ENCODE measurements at places on chromosomes 13 and 19.
A peak's percentile ranks its signal among the peaks of the same experiment; 100 is the strongest.

GRCh38 chr19:41883463-41883820 lies 458 bp downstream of the ARHGEF1 start:
- no peak for DNase-seq

GRCh38 chr19:50459638-50460037 lies 16.7 kb upstream of the EMC10 start:
- DNase-seq, result no peak

GRCh38 chr19:45499196-45500180 lies 1.2 kb downstream of the PPM1N start:
- peak; percentile 43 for DNase-seq

GRCh38 chr19:3690551-3691371 lies 9.5 kb downstream of the PIP5K1C start:
- DNase-seq, result no peak

GRCh38 chr19:45408121-45408520 lies 1.7 kb downstream of the POLR1G start:
- DNase-seq, result no peak

DNA sequence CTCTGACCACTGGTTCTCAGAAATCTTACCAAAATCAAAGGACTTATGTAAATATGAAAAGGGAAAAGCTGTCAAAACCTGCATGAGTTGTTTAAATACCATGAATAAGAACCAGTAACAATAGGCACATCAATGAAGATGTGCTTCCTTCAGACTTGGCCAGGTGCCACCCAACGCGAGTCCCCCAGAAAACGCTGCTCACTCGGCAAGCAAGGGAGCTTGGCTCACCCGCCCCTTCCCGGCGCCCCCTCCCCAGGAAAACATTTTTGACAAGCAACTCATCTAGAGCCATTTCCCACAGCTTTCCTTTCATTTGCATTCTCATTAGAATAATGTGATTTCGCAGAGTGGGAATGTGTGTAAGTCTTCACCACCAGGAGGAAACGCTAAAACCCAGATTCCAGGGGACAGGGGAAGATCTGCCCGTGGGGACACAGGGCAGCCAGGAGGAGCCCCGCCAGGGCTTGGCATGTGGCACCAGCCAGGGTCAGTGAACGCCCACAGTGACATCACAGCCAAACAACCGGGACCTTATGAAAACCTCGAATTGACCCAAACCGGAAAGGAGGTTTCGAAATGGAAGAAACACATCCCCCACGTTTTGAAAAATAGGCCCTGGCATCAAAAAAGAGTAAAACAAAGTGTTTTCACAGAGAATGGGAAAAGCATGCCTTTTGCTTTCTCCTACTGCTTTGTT lies 366.2 kb upstream of the TSHZ3 start:
- DNase-seq, result no peak

DNA sequence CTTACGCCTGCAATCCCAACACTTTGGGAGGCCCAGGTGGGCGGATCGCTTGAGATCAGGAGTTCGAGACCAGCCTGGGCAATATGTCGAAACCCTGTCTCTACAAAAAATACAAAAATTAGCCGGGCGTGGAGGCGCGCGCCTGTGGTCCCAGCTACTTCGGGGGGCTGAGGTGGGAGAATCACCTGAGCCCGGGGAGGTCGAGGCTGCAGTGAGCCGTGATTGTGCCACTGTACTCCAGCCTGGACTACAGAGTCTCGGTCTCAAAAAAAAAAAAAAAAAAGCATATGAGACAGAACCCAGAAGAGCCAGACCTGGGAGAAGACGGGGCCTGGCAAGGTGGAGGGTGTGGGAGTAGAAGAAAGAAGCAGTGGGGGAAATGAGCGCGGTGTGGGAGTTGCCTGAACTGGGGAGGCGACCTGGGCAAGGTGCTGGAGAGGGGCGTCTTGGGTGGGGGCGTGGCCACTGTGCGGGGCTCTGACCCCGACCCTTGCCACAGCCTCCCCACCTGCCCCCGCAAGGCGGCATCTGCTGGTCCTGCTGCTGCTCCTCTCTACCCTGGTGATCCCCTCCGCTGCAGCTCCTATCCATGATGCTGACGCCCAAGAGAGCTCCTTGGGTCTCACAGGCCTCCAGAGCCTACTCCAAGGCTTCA lies 533 bp downstream of the DKKL1 start:
- DNase-seq, result no peak

DNA sequence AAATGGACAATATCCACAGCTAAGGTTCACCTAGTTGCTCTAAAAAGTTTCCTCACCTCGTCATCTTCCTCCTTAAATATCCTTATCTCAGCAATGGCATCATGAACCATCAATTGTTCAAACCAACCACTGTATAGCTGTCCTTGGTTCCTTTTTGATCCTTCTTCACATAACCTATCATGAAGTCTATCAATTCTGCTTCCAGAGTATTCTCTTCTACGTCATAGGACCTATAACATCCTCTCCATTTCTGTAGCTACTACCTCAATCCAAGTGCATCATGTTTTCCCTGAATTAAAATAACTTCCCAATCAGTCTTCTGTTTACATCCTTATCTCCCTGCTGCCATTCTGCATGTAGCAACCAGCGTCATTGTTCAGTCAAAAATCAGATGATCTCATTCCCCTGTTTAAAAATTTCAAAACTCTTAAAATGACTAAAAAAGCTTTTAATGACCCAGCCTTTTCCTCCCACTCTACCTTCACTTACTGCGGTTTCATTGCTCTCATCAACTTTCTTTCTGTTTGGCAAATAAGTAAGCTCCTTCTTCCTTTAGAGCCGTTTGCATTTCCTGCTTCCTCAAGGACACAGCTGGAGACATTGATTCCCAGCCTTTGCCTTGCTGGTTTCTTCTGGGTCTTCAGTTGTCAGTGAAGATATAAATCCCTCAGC lies 223.9 kb upstream of the MIR17HG start:
- no peak for DNase-seq

- DNase-seq, result no peak
Measured at GRCh38 chr13:102983496-102983895, 82.7 kb downstream of the SLC10A2 start.

DNA sequence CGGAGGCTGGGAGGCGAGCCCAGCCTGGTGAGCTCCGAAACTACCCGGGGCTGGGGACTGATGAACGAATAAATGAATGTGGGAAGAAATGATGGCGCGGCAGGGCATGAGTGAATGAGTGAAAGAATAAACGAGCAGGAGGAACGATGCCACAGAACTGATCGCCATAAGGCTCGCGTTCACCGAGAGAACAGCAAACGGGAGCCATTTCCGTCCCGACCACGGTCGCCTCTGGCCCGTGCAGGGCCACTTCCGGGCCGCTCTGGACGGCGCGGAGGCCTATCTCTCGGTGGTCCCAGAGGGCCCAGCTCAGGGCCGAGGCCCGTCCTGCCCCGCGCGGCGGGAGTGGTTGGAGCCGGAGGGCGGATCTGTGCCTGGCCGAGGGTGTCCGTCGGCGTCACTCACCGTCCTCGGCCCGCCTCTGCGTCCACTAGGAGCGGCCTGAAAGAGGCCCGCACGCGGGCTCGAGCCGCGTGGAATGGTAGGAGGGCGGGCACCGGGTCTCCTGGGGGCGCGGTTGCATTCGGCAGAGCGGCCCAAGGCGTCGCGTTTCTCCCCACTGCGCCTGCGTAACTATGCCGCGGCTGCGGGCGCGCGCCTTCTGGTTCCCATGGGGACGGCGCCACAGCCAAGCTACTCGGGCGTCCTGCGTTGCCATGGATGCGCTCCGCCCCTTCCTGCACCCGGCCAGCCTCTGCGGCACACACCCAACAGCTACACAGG lies at the start of gene ZNF497:
Gene ZNF497, minus strand, starts transcription at position 480 of the 723 bp plus-strand sequence. CDS start 5,116 bp downstream, outside the sequence.
- peak; percentile 99 for DNase-seq

- no peak for DNase-seq
Measured at GRCh38 chr13:29593605-29594297, 1.7 kb downstream of the SLC7A1 start.

GRCh38 chr13:107563099-107563925 lies 652.0 kb downstream of the LIG4 start:
- DNase-seq, result no peak

- DNase-seq, result no peak
Measured at GRCh38 chr19:49718991-49719390, 28.1 kb downstream of the CPT1C start.

- no peak for DNase-seq
Measured at GRCh38 chr19:18991006-18991405, 42.3 kb downstream of the SUGP2 start.

- no peak for DNase-seq
Measured at GRCh38 chr19:43457809-43458208, 7.6 kb downstream of the LYPD3 start.

DNA sequence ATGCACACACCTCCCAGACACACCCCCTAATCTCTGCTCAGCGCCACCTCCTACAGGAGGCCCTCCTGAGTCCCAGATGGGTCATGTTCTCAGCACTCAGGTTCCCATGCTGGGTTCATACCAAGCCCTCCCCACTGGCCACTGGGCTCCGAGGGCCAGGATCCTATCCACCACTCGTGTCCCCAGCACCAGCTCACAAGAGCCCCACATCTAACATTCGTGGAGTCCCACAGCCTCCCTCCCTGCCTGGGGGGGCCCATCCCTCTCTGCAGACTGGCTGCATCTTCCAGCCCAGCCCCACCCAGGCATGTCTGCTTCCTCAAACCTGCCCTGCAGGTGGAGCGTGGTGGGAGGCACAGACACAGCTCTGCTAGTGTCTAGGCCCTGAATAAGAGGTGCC lies 227.4 kb downstream of the TUBA3C start:
- no peak for DNase-seq

DNA sequence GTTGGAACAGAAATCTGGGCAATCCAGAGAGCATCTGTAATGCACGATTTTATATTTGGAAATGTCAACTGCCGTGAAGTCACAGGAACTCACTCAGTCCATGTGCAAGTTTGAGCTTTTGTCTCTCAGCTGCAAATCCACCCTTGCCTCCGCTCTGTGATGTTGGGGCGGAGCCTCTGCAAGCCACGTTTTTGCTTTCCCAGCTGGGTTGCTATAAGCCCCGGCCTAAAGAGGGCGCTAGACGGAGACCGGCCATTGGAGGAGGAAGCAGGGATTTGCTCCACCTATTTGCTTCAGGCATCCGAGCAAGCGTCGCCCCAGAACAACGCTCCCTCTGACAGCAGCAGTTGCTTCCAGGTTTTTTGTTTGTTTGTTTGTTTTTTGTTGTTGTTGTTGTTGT lies 56.2 kb downstream of the TRPM4 start:
- no peak for DNase-seq

GRCh38 chr19:15292140-15292539 lies 40.2 kb downstream of the BRD4 start:
- DNase-seq, result no peak

DNA sequence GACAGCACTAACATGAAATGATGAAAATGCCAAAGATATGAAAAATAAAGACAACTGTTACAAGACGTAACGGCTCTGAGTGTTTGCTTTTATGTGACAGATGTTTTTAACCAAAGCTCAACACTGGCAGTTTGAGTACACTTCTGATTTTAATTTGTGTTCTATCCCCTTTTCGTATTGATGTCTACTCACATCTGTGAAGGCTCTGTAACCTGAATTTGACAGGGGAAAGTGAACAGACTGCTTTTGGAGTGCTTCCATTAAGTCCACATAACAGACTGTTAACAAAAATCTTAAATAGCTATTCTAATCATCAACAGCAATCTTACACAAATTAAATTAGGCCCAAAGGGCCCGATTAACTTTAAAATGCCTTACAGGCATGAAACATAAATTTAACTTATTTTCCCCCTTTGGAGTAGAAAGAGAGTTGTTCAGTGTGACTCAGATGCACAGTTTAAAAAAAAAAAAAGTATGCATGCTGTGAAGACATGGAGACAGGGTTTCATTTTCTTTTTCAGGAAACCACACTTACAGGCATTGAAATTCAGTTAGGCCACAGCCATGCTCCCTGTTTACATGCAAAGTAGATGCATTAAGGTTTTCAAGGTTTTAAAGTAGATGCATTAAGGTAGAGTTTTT lies 16.3 kb upstream of the RNASEH2B start:
- no peak for DNase-seq

GRCh38 chr13:38452656-38453055 lies 103.0 kb downstream of the UFM1 start:
- no peak for DNase-seq

GRCh38 chr13:32897296-32897695 lies 118.9 kb upstream of the KL start:
- no peak for DNase-seq

DNA sequence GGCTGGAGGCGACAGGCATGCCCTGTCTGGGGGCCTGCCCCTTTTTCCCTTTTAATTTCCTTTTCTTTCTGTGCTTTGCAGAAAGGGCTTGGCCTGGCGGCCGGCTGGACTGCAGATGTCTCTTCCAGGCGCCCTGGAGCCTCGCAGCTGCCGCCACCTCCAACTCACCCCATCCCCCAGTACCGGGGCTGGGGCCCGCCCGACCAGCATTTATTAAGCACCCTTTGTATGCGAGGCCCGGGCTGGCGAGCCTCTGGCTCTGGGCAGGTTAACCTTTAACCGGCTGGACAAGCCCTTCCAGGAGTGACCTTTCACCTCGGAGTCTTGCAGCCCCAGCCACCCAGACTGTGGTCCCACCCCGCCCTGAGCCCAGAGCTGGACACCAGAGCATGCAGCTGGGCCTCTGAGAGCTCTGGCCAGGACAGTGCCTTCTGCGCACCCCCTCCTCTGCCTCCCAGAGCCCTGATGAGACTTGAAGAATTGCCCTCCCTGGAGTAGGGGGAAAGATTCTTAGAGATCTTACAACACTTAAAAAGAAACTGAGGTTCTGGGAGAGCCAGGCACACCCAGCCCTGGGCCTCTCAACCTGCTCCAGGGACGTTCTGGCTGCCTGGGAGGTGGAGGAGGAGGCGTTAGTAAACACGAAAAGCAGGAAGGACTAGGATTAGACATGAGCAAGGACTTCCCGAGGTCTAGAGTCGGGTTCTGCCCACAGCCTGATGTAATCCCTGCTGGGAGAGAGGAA lies 1.1 kb upstream of the NR2F6 start:
- no peak for DNase-seq

DNA sequence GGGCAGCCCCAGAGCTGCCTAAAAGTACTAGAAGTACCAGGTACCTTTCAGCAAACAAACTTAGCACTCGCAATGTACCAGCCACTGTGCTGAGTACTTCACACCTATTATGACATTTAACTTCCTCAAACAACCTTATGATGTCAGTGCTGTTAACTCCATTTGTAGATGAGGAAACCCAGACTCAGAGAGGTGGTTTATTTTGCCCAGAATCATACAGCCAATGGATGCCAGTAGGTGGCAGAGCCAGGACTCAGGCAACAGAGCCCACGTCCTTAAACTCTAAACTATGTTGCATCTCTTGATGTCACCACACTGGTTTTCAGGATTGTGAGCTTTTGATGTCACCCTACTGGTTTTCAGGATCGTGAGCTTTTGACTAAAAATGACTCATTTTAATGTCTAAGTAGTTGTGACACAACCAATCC lies 78.9 kb downstream of the FLT1 start:
- DNase-seq, result no peak

DNA sequence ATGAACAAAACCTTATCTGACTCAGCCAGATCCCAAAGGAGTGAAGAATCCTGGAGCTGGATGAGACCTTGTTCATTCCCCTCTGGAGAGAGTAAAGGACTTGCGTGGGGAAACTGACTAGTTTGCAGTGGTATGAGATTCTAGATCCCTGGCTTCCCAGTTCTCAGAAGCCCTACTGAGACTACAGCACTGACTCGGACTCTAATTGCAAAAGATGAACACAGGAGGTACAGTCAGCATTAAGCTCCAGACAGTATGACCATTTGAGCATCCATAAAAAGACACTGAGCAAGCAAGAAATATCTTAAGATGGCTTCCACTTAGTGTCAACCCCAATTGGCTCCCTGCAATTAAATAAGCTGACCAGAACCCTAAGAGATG lies 6.8 kb downstream of the ZC3H4 start:
- no peak for DNase-seq

GRCh38 chr13:50676602-50677001 lies 166.9 kb downstream of the DLEU7 start:
- DNase-seq, result no peak
